Activated CD4-positive, alpha-beta T cell treated with anti-CD3 and anti-CD28 coated beads, Interleukin-2, amount 50 U/mL, for 24 hours (primary cell): ENCODE measurements at places on chromosomes 7 and 10.
A peak's percentile ranks its signal among the peaks of the same experiment; 100 is the strongest.

GRCh38 chr10:35356725-35357092 is 20.4 kb downstream of the CCNY start:
- DNase-seq = no peak

GRCh38 chr10:70367195-70367796 is 15.1 kb downstream of the LRRC20 start:
- DNase-seq = no peak

DNA sequence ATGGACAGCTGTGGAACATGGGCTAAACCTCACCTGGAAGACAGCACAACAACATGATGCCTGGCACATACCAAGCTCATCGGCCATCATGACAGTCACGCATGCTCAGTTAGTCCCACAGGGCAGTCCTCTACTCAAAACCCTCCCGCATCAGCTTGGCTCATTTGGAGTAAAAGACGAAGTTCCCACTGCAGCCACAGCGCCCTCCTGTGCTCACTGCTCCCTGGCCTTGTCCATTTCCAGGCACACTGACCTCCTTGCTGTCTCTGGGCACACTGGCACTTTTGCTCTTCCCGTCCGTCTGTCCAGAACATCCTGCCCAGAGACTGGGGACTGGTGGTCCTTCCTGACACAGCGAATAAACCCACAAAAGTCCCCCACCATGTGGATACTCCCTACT is 66.2 kb downstream of the LARP4B start:
- no peak for DNase-seq

DNA sequence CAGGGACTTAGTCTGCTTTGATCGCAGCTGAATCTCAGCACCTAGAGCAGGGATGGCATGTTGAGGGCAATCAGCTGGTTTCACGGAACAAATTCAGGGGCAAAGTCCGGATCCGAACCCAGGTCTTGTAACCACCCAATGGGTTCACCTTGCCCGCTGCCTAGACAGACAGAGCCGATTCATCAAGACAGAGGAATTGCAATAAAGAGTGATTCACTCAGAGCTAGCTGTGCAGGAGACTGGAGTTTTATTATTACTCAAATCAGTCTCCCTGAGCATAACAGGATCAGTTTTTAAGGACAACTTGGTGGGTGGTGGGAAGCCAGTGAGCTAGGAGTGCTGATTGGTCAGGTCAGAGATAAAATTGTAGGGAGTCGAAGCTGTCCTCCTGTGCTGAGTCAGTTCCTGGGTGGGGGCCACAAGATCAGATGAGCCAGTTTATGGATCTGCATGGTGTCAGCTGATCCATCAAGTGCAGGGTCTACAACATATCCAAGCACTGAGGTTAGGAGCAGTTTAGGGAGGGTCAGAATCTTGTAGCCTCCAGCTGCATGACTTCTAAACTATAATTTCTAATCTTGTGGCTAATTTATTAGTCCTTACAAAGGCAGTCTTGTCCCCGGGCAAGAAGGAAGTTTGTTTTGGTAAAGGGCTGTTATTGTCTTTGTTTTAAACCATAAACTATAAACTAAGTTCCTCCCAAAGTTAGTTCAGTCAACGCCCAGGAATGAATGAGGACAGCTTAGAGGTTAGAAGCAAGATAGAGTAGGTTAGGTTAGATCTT is 43.5 kb upstream of the CHST3 start:
- DNase-seq = no peak

GRCh38 chr10:123492016-123492415 is 174.1 kb upstream of the GPR26 start:
- DNase-seq = no peak

DNA sequence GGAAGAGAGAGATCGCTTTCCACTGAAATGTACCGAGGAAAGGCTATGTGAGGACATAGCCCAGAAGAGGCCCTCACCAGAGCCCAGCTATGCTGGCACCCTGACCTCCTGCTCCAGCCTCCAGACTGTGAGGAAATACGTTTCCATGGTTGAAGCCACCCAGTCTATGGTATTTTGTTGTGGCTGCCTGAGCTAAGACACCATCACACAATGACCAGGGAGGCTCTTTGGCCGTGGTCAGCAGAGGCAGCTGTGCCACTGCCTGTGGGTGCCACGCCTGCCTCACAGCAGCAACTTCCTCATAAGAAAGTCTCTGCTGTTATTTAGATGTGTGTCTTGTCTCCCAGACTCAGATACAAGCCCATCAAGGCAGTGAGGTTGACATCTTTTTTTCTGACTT is 182.7 kb upstream of the PLXNA4 start:
- no peak for DNase-seq

- no peak for DNase-seq
Observed at GRCh38 chr10:5906651-5907050, 16.6 kb downstream of the FBH1 start.

- DNase-seq = peak; percentile 25
Observed at GRCh38 chr10:110556969-110557601, 10.4 kb upstream of the SMC3 start.

DNA sequence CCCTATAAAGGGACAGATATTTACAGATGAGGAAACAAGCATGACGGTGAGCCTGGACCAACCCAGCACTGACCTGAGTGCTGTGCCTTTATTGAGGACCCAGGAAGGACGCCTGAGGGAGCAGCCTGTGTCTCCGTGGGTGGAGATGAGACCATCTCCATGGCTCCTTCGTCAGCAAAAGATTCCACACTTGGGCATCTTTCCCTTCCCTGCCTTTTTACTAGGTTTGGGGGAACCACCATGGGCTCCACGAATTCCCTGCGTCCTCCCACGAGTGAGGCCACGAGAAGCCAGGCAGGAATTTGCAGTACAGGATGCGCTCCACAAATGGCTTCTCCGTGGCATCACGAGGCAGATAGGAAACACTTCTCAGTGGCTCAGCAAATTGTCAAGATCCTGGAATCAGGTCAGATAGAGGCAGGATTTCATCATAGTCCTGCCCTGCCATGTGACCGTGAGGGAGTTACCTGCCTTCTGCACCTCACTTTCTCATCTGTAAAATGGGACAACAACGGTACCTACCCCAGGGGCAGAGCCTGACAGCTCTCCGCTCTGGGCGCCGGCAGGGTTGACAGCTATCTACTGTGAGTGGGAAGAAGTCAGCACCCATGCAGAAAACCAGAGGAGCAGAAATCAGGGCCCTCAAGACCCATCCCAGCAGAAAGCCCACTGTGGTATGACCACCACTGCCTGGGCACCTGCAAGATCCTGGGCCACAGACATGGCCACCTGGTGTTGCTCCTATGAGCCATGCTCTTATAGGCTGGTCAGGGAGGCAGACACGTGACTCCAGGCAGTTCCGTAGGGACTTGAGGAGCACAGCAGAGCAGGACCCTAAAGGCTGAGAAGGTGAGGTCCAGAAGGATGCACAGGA is 80.1 kb downstream of the GRID1 start:
- no peak for DNase-seq

GRCh38 chr10:99329304-99329553 is at the start of gene CNNM1:
CNNM1 (plus strand) TSS chr10:99329356; CDS start chr10:99329388, 32 bp downstream.
- DNase-seq = no peak

- no peak for DNase-seq
Observed at GRCh38 chr10:117004227-117005025, 561 bp downstream of the SHTN1 start.

DNA sequence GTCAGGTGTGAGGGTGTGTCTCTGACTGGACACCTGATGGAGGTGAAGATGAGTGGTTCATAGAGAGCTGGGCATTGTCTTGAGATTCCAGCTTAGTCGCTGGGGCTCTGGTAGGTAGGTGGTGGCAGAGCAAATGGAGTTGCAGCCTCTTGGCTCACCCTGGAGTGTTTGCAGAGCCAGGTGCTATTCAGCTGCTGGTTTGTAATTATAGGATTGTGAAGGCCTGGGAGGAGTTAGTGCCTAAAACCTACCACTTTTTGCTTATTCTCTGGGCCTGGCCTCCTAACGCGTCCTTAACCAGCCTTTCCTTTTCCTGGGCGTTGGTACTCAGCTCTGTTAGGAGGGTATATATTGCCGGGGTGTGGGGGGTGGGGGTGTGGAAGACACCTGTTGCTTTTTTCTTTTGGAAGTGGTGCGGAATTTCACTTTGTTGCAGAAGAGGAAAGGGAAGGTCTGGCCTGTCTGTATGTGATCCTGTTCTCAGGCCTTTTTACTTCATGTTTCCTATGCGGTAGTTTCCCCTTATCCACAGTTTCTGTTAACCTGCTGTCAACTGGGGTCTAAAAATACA is 3.2 kb downstream of the PPRC1 start:
- no peak for DNase-seq

- no peak for DNase-seq
Observed at GRCh38 chr10:70846795-70847194, 31.0 kb downstream of the SGPL1 start.

DNA sequence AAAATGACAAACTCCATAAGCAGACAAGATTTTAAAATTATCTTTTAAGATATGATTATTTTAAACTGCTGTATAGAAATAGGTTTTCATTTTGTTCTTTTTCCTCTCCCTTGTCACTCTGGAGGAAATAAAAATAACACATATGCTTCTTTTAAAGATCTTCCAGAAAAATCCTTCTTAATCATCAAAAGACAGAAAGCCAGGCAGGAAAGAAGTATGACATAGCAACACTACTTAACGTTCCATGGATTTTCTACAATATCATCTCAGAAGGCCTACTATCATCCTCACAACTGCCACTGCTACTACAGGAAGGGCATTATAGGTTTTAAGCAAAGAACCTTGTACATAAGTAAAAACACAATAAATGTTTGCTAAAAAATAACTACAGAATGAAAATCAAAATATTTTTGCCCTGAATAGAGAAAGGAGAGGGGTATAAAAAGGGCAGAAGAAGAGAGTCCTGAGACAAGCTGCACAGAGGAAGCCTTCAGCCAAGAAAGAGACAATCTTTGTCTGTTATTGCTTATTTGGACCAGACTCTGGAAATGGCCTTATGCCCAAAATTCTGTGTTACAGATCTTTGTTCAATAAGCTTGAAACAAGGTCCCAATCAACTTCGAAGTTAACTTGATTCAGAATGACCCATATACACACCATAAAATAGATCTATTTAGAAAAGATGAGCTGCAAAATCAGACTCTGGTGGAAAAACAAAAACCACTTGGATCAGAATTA is 67.8 kb downstream of the ABI1 start:
- no peak for DNase-seq

GRCh38 chr10:112802411-112803022 is 147.5 kb upstream of the TCF7L2 start:
- no peak for DNase-seq

- DNase-seq = no peak
Observed at GRCh38 chr7:37927773-37928444, 7.5 kb downstream of the EPDR1 start.

- DNase-seq = no peak
Observed at GRCh38 chr7:129914536-129915272, 38.1 kb downstream of the UBE2H start.

DNA sequence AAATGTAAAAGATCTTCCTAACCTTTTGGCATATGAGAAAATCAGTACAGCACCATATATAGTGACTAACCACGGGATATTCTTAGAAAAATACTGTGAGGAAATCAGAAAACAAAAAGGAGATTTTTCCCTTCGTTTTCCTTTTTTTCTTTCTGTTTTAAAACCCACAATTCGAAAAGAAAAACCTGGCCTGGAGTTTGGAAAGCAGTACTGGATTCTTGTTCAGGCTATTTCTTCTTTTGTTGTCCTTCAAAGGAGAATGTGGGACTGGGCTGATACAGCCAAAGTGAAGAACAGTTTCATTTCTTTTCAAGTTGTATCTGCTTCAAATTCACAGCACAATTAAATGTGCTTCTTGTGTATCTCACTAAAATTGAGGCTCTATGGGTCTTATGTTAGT is 156.8 kb upstream of the PHYHIPL start:
- DNase-seq = no peak

DNA sequence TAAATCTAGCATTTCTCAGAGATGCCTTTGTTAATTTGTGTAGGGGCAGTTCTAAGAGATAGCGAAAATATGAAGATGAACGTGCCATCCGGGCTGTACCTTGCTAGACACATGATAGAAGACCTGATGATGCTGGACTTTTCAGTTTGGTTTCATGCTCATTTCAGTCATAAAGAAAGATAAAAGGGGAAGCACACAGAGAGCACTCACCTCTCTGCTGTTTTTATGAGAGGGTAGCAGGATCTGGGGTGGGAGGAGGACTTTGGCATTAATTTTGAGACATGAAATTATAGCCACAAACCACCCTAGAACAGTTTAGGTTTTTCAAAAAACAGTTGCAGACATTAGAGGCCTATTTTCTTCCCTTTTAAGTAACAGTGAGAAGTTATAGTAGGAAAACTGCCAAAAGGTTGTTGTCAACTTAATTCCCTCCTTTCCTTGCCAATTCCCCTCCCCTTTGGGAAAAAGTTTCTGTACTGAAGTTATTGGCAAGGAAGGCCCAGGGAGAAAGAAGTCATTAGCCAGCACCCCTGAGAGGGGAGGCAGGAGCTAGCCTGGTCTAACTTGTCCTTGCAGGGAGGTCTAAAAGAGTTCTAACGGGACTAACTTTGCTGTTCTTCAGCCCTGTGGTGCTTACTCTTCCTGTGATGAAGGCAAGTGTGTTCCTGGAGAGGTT is 2.6 kb downstream of the ST7 start:
- no peak for DNase-seq

GRCh38 chr10:131876508-131876907 is 24.3 kb upstream of the PPP2R2D start:
- no peak for DNase-seq

GRCh38 chr10:125543796-125544195 is 139.2 kb downstream of the TEX36 start:
- no peak for DNase-seq

DNA sequence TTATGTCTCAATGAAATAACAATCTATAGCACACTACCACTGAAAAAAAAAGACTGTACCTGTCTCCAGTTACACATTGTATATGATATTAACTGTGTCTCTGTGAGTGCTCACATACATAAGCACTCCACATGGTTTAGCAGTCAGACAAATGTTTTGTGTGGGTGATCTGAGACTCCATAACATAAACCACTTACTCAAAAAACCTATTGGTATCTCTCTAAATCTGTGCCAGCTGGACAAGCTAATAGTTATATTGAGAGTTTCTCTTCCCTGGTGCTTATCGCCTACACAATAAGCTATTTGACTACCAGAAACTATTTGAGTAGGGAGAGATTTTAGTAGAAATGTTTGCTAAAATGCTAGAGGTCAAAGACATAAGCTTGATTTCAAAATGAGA is 190.1 kb upstream of the AGR3 start:
- no peak for DNase-seq

DNA sequence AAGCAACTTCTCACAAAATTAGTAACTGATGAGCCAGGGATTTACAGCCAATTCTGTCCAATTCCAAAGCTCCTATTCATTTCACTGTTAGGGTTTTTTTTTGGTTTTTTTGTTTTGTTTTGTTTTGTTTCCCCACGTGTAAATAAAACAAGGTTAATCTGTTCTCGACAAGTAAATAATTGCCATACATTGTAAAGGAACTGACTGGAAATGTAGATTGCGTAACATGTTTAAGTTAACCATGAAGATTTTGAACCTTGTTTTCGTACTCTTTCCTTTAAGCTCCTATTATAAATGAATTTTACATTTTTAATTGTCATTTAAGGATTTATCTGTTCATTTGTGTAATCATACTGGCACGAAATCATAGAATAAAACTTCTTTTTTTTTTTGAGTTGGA is 42.0 kb upstream of the FOXP2 start:
- no peak for DNase-seq
